ENCODE measurements at places on chromosomes 5 and 9.

DNA sequence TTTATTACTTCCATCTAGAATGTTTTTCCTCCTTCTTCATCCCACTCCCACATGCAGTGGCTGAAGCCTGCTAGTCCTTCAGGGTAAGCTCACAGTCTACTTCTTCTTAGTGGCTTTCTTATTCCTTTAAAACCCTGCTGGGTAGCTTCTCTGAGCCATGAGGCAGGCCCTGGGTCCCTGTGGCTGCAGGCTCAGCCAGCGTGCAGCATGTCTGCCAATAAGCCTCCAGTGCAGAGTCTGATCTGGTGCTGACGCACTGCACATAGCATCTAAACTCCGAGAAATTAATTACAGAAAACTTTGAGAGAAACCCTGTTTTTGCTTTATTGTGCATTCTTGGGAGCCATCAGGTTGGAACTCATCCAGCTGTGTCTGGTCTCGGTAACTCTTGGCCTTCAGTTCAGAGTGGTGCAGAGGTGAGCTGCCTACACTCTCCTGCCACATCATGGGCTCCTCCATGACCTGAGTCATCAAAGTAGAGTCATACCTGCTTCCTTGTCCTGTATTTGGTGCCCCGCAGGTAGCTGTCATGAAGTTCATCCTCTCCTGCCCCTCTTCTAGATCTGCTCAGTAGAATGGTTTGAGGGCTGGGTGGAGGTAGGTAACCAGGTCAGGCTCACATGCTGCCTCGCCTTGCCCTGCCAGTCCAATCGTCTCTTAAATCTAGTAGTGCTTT lies 339.4 kb downstream of the KDM4C start:
- DNase-seq, result peak; percentile 14

- DNase-seq, result no peak
Measured at GRCh38 chr5:45281081-45281480, 415.1 kb downstream of the HCN1 start.

DNA sequence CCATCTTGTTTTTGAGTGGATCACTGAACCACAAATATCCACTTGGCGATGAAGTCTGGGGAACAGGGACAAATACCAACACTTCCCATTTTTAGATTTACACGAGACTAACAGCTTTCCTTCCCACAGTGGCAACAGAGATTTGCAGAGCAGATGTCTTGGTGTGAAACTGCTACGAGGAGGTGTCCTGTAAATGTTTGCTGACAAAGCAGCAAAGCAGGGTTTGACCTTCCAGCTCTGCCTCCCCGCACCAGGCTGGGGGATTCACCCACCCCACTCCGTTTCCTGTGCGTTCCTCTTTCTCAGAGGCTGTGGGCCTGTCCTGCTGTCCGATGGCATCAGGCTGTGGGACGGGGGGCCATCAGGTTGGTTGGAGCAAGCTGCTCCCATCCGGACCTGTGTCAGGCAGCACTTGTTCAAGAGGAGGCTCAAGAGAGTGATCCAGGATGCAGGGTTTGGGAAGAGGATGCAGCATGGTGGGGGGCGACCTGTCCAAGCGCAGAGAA lies 693 bp upstream of the RGS3 start:
- DNase-seq, result no peak

DNA sequence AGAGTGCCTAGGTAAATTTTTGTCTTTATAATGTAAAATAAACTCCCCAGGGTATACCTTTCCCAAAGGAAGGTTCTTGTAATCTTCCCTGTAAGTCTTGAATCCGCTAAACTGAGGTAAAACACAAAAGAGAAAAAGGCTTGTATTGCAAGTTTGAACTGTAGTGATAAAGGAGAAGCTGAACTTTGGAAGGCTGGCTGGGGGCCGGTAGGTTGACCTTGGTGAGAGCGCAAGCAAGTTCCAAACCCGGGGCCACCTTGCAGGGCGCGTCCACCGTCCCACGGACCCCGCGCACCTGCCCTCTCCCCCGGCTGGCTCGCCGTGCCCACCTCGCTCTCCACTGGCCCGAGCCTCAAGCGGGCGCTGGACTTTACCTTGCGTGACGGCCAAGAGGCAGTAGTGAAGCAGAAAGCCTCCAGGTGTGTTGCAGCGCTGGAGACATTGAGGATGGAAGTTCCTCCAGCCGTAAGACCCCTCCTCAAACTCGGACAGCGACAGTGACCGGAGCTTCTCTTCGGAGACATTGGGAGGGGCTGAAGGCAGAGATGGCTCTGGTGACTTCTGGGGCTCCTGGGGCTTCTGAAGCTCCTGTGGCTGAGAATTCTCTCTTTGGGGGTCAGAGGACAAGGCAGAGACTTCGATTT lies 428 bp downstream of the SLCO4C1 start:
- DNase-seq, result no peak

GRCh38 chr5:133397990-133398645 lies 214.2 kb downstream of the FSTL4 start:
- DNase-seq, result no peak

GRCh38 chr5:123659495-123659894 lies 147.5 kb downstream of the CSNK1G3 start:
- DNase-seq, result no peak

DNA sequence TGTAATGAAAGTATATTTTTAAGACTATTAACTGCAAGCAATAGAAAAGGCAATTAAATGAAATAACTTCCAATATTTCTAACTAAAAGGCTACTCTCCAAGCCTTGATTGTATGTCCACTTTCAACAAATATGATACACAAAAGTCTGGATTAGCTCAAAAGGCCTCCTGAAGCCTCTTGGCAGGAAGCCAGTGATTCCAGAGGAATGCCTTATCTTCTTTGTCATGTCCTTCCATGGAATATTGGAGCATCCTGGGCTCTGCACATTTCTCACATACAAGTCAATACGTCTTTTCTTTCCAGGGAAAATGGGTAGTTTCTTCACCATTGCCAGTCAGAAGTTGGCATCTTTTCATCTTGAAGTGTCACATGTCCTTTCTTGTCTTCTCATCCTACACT lies 357.8 kb downstream of the KDM4C start:
- DNase-seq, result no peak

DNA sequence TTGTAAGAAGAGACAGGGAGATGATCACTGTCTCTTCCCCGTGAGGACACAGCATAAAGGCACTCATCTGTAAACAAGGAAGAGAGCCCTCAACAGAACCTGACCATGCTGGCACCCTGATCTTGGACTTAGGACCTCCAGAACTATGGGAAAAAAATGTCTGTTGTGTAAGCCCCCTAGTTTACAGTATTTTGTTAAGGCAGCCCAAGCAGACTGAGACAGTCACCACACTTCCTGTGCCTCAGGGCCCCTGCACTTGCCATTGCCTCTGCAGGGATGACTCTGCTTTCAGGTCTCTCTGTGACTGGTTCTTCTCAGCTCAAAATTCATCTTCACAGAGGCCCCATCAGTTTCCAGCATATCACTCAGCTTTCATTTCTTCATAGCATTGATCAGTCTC lies 372.1 kb downstream of the TLE1 start:
- DNase-seq, result no peak

DNA sequence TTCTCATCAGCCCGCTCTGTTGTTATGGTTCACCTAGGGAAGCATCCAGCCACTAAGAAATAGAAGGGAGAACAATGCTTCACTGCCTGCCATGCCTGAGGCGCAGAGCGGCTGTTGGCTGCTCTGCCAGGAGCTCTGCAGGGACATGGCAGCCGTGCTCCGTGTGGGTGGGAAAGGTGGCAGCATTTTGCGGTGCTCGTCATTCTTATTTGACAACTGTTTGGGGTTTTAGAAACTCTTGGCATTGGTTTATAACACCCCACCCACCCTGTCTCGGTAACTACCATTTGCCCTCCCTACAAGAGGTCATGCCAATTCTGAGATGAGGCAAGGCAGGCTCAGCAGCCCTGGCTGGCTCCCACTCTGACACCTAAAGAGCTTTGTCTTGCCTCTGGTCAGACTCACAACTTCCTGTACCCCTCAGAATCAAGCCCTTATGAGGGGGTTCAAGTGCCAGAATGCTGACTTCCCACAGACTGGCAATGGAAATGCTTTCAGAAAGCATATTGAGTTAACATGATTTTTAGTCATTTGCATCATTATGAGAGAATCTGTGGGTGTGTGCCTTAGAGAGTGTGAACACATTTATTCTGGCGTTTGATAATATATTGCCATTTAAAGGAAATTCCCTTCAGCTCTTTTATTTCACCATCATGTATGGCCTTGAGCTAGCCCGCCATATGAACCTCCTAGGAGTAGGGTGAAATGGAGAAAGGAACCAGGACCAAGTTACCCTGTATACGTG lies 288.0 kb upstream of the ANKRD55 start:
- DNase-seq, result no peak

Measured in MCF 10A (cell line).